T-helper 2 cell (primary cell): ENCODE measurements at places on chromosomes 7 and 10.

DNA sequence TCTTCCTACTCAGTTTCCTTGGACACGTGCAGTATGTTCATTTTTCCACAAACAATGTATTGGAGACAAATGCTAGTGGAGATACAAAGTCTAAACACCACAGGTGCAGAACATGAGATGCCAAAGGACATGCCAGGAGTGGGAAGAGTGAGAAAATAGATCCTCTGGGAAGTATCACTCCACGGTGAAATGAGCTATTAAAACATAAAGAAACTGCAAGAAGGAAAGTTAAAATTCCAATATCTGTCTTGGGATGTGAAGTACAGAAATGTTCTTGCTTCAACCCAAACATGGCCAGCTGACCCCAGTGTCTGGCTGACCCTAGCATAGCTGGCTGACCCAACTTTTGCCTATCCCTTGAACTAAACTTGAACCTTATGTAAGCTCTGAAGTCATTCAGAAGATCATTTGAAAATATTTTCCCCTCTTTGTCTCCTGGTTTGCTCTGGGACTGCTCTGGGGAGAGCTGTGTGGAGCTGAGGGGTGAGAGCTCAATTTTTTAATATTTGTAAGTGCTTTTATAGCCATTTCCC is 59.5 kb downstream of the FZD1 start:
- no peak for DNase-seq

- DNase-seq, result no peak
Measured at GRCh38 chr7:67614843-67615242, 618.2 kb downstream of the TYW1 start.

DNA sequence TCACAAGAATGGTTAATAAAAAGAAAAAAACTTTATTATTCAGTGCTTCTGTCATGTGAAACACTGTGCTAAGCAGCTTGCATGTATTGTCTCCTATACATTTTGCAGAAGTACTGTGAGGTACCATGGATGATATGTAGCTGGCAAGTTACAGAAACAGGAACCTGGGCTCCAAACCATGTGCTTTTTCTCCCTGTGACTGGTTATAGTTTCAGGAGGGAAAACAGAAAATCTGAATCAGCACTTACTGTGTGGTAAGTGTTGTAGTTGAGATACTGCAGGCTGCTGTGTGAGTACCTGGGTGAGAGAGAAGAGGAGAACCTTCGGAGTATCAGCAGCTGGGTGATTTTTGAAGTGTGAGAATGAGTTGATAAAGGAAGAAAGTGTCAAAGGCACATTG is 285.0 kb downstream of the SUGCT start:
- no peak for DNase-seq

DNA sequence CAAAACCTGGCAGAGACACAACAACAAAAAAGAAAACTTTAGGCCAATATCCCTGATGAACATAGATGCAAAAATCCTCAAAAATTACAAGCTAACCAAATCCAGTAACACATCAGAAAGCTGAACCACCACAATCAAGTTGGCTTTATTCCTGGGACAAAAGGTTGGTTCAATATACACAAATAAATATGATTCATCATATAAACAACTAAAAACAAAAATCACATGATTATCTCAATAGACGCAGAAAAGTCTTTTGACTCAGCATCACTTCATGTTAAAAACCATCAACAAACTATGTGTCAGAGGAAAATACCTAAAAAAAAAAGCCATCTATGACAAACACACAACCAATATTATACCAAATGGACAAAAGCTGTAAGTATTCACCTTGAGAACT is 283.5 kb downstream of the THSD7A start:
- no peak for DNase-seq

DNA sequence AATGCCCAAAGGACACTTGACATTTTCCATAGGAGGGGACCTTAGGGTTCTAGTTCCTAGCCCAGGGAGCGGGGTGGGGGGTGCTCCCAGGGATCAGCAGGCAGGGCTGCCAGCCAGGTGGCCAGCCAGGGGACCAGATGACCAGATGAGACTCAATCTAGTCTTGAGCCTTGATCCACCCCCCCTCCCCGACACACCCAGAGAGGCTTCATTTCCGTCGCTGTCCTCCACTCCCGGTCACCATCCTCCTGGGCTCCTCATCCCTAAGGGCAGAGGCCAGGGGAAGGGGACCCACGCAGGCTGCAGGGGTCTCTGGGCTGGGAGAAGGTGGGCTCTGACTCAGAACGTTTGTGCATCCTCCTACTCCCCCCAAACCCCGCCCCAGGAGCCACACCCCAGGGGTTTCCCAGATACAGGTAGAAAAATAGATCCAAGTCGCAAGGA is 1.0 kb downstream of the STX1A start:
- DNase-seq, result no peak

- DNase-seq, result no peak
Measured at GRCh38 chr10:33655165-33655815, 320.8 kb upstream of the NRP1 start.
